ENCODE measurements at places on chromosomes 3 and 15. TPM values are rescaled to one million over a fixed set of nuclear protein-coding genes. Genes with fewer than 3 reads are reported as not detected.

- H3K27ac ChIP-seq, result no peak overlapping the region
- H3K36me3 ChIP-seq, result no peaks in the 10 kb centered on the region
- peaks cover 17% of the 10 kb centered on the region for H3K27me3 ChIP-seq
- H3K4me3 ChIP-seq, result no peak overlapping the region
Measured at GRCh38 chr3:10693457-10693856, 122.6 kb upstream of the SLC6A11 start.

DNA sequence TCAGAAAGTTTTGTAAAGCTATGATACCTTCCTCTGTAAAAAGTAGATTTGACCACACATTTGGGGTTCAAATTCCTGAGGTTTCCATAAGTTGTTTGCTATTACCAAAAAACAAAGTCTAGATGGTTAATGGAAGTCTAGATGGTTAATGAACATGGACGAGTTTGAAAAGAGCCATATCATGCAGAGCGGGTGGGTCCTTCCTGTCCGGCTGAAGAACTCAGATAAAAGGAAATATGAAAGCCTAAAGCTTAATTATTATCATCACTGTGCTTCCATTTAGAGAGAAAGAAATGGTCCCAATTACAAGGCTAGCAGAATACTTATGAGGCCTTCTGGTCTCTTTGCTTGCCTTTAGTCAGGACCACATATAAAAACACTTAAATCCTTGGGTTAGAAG, 132.1 kb upstream of the SATB1 start:
- H3K36me3 ChIP-seq, result no peaks in the 10 kb centered on the region
- no peaks in the 10 kb centered on the region for H3K27me3 ChIP-seq
- H3K4me3 ChIP-seq, result no peak overlapping the region
- no peak for DNase-seq
- no peak overlapping the region for H3K27ac ChIP-seq
- H3K4me1 ChIP-seq, result no peaks in the 10 kb centered on the region

The ANKUB1 gene
- not detected for total RNA-seq

The CASR gene
- not detected for total RNA-seq

The SLC28A2 gene
- total RNA-seq, result not detected
